Stimulated activated CD4-positive, alpha-beta T cell treated with anti-CD3 and anti-CD28 coated beads, TNF-alpha, amount 100 ng/mL, for 4 hours (primary cell): ENCODE measurements at places on chromosomes 7 and 10.

DNA sequence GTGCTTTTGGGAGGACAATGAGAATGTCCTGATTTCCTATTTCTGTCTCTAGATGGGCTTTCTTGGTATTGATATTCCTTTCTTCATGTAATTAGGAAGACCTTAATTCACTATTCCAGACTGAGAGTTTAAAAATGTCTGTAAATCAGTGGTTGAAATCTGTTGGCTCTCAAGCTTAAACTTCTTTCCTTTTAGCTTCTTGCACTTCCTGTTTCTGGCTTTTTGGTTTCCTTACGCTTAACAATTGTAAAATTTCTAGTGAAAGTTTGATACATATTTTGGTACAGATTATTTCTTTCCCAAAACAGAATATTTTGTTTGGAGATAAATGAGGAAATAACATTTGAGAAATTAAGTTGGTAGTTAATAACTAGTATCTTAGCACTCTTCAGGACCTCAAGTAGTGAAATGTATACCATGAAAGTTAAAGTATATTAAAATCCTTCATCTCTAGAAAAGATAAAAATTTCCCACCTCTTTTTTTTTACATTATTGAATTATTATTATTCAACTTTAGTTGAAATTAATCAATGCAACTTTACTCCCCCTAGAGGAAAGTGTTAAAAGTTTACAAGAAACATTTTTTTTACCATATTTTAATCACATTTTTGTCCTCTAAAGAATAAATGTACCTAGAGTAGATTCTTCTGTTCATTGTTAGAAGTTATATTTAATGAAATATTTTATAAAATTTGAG, 137.2 kb downstream of the PHTF2 start:
- no peak for DNase-seq

- DNase-seq, result no peak
Measured at GRCh38 chr7:154843670-154844237, 159.2 kb downstream of the PAXIP1 start.

- DNase-seq, result no peak
Measured at GRCh38 chr10:113626809-113627355, 37.0 kb downstream of the NRAP start.

- DNase-seq, result no peak
Measured at GRCh38 chr10:62934258-62934657, 118.1 kb upstream of the EGR2 start.

GRCh38 chr10:51092402-51092801, 18.1 kb downstream of the PRKG1 start:
- no peak for DNase-seq

GRCh38 chr10:43065234-43065633, 11.6 kb upstream of the RET start:
- no peak for DNase-seq

DNA sequence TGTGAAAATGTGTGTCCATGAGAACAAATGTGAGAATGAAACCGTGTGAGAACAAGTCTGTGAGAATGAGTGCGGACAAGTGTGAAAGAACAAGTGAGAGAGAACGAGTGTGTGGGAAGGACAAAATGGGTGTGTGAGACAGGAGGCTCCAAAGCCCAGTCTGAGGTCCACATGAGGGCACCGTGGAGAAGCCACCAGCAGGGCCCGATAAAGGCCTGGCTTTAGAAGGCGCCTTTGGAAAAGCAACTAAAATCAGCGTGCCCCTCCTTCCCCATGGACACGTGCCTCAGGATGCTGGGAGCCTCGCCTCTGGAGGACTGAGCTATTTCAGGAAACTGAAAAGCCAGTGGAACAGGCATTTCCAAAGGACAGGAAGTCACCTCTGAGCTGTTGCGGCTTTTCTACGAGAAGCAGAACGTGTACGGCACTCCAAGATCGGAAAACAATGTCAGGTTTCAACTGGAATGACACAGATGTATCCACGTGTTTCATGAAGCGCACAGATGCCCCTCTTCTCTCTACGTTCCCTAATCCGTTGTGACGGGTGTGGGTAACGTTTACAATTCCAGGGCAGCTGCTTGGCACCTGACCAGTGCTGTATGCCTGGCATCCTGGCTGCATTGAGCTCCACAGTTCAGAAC, 46.4 kb downstream of the ESYT2 start:
- no peak for DNase-seq

- no peak for DNase-seq
Measured at GRCh38 chr10:78744491-78745090, 324.2 kb upstream of the ZMIZ1 start.

DNA sequence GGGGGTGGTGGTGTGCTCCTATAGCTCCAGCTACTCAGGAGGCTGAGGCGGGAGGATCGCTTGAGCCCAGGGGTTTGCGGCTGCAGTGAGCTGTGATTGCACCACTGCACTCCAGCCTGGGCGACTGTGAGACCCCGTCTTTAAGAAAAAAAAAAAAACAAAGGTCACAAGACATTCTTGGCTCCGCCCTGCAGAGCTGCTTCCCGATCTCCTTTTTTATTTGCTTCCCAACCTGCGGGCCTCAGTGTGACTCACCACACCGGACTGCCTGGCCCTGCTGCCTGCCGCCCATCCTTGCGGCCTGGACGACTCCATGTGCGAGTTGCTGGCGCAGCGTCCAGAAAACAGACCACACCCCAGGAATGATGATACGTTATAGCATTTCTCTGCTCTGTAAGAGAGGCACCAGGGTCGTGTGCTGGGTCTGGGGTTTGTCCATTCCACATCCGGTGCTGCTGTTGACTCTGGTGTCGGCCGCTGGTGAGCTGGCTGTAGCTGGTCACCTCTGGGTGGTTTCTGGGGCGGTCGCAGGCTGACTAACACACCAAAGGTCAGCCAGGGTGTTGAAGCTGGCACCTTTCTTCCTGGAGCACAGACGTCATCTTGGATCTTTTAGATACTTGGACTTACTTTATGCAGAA, 123.6 kb downstream of the TCF7L2 start:
- no peak for DNase-seq

- DNase-seq, result no peak
Measured at GRCh38 chr10:124123156-124123555, 29.8 kb upstream of the CHST15 start.

DNA sequence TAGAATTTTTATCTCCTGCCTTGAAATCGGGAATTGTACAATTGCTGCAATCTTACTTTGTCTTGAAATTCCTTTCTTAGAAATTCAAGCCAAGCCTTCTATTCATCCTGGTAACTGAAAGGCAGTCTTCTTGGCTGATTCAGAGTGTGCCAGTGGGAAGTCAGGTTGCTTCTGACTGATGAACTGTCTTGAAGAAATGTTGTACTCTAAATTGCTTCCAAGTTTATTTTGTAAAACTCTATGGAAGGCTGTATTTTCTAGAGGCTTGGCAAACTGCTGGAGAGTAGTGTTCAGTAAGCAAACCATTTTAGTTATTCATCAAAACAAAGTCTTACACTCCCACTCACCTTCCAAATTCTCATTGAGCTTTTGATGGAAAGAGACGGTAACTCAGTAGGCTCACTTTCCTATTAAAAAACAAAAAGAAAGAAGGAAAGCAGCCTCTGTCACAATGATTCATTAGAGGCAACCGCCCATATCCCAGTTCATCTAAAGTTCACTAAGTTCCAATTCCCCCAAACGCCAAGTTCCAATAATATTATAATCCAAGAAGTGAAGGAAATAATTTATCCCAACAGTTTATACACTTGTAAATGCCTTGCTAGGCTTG, 187.9 kb upstream of the MALRD1 start:
- DNase-seq, result no peak

DNA sequence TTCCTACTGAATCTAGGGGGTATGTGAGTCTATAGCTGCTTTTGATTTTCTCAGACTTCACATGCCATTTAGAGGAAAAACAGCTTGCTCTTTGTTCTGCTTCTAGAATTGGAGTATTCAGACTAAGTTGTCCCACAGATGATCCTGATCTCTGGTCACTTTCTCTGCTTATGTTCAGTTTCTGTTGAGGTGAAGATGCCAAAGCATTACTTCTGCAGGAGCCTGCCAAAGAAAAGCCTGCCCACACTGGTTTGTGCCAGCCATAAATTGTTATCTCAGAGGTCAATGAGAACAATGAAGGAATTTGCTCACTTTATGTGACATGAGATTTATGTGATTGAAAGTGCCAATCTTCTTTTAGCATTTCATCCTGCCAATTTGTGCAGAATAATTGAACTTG, 163.6 kb downstream of the CDK14 start:
- DNase-seq, result no peak

- DNase-seq, result no peak
Measured at GRCh38 chr7:151140826-151141225, 26.7 kb downstream of the GBX1 start.

DNA sequence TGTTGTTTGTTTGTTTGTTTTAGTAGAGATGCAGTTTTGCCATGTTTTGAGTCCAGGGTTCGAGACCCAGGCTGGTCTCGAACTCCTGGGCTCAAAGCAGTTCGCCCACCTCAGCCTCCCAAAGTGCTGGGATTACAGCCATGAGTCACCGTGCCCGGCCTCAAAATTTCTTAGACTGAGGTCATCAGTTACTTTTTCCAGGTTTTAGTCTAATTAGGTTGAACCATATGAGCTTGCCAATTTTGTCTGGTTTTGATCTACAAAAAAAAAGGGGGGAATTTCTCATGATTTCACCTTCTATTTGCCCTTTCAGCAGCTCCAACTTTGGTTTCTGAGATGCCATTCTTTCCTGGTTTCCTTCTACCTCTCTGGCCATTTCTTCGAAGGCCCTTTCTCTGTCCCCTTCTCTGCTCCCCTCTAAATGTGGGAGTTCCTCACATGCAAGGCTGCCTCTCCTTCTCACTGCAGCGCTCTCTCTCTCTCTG, 5.5 kb downstream of the CUEDC2 start:
- DNase-seq, result no peak

- DNase-seq, result no peak
Measured at GRCh38 chr10:17675638-17676037, 31.7 kb downstream of the STAM start.

GRCh38 chr7:81692146-81692905, 77.5 kb downstream of the HGF start:
- no peak for DNase-seq

- DNase-seq, result no peak
Measured at GRCh38 chr7:121639705-121640104, 233.3 kb upstream of the PTPRZ1 start.

GRCh38 chr10:102677331-102678067, 33.2 kb downstream of the TRIM8 start:
- DNase-seq, result no peak

- no peak for DNase-seq
Measured at GRCh38 chr7:64875658-64876406, 27.2 kb upstream of the ZNF273 start.

DNA sequence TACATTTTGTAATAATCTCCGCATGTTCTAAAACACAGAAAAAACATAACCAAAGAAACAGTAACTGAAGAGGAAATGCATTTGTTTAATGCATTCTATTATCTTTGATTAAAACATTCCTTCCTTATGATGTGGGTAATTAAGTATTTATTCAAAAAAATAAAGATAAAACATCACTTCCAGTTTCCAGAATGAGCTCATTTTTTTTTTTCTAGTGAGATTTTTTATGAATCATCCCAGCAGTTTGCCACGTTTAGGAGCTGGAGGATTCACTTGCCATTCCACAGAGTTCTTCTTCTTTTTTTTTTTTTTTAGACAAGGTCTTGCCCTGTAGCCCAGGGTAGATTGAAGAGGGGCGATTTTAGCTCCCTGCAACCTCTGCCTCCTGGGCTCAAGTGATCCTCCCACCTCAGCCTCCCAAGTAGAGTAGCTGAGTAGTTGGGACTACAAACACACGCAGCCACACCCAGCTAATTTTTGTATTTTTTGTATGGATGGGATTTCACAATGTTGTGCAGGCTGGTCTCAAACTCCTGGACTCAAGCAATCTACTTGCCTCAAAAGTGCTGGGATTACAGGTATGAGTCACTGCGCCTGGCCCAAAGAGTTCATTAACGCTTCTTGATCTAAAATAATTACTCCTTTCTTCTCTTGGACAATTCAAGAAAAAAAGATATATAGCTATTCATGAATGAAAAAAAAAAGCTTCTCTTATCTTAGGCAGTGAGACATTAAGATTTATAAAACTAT, 177.3 kb downstream of the DKK1 start:
- DNase-seq, result no peak

DNA sequence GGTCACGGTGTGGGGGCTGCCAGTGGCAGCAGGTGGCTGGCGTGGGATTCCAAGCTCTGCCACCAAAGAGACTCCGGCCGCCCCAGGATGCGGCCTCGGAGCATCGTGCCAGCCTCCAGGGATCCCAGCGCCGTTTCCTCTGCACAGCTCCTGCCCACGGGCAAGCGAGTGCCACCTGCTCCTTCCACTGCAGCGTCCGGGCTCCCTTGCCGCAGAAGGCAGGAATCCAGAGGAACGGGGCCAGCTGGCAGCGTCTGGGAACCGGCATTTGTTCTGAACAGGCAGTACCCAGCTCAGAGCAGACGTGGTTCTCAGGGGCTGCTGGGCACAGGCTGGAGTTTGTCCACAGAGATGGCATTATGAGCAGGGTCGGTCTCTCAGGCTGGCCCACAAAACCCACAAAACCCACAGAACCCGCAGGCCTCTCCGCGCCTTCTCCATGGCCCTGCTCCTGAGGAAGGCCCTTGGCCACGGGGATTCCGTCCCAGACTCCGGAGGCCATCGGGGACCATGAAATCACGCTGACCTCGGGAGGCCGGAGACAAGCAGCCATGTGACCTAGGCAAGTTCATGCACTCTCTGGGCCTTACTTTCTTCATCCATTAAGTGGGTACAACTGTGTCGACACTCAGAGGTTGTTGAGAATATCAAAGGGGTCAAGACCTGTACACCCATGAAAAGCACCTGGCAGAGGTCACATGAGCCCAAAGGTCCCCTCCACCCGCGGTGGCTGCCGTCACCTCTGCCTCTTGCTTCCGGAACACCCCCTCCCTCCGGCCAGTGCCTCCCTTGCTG, 72.1 kb upstream of the TNRC18 start:
- no peak for DNase-seq

DNA sequence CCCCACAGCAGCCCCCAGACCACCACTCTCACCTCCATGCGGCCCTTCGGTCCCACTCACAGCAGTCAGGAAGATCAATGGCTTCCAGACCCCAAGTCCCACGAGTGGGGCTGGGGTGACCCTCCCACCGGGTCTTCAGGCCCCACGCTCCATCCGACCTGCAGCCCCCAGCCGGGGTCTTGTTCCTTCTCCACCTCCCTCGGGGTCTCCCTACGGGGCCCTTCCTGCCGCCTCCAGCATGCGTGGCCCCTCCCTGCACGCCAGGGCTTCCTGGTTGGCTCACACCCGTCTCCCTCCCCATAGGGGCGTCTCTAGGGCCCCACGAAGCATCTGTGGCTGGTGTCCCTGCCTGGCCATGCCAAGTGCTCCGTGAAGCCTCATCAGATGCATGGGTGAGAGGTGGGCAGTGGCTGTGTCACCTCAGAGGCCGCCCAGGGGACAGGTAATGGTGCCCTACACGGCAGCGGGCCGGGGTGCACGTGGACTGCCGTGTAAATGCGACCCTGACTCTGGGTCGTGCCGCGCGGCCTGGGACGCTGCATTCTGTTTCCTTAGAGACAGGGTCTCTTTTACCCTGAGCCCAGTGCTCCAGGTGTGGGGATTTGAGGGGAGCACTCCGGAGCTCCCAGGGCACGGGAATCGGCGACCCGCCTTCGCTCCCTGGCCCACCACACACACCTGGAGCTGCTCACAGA, 19.9 kb downstream of the ADAP1 start:
- DNase-seq, result no peak
